ENCODE measurements at places on chromosomes 5 and 9.

- no peak for DNase-seq
Measured at GRCh38 chr5:9698125-9698826, 68.1 kb upstream of the TAS2R1 start.

DNA sequence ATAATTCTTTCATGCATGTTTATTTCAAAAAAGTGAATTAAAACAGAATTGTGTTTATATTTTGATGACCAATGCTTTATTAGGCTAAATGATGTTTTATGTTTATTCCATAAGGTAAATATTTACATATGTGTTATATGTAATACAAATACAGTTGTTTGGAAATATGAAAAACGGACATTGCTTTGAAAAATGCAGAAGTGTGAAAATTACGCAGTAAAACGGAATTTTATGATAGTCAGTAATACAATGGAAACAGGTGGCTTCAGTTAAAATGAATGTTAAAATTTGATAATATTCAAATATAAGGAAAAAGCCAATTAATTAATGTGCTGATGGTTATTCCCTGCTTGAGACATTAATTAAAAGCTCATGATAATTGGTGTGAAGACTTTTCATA is 1633.8 kb downstream of the MAT2B start:
- no peak for DNase-seq

DNA sequence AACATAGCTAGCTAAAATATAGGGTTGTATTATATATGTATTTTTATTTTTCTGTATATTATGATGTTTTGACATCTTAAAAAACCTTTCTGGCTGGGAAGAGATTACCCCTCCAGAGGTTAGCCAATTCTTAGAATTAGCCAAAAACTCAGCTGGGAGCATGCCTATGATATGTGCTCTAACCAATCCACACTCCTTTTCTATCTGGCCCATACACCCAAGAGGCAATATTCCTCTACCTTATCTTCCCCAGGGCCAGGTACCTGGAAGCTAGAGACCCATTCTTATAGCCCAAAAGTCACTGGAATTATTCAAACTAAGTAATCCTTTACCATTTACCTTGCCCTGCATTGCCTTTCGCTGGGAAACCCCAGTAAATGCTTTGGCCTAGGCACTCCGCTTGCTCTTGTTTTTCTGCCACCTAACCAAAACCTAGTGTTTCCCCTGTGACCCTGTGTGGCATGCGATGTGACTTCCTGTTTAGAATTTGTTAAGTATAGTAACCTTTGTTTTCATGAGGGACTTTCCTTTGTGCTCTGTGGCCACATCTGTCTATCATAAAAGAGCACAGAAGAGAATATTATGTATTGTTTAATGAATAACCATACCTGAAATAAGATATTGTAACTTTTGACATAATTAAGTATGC is 37.4 kb downstream of the CSNK1G3 start:
- DNase-seq: no peak

DNA sequence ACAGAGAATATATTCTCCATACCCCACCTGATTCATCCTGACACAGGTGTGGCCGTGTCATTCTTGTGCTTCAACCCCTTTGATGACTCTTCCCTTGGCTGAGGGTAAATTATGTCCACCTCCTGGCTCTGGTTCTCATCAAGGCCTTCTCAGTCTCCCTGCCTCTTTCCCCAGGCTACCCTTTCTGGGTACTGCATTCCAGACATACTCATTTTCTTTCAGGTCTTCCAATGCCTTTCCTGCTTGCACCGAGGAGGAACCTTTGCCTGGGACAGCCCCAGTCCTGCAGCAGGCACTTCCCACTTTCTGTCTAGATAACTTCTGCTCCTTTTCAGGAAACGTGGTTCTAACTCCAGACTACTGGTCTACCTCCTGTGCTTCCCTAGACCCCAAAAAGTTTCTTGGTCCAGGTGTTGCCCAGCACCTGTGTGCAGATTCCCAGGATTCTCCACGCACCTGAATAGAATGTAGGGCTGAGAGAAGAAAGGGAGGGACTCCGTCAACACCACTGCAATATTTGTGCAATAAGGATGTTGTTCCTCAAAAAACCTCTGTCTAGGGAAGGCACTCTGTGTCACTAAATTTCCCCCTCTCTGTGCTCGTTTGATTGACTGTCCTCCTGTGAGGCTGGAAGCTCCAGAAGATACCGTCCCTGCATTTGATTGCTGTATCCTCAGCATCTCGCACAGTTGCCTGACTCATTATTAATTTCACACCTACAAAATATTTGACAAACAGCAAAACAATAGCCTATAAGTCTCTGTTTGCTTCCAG is 255.4 kb upstream of the NFIL3 start:
- no peak for DNase-seq

Data from tibial nerve (tissue), 4 donors.